Smooth muscle cell of trachea (primary cell): ENCODE measurements at places on chromosomes 5 and 9. TPM values are rescaled to one million over a fixed set of nuclear protein-coding genes. Genes with fewer than 3 reads are reported as not detected.

Gene PLAA
- total RNA-seq, result 37.7 and 45.7 TPM in 2 replicates

Gene MEGF10
- under 0.01 TPM in 1 of 2 replicates, not detected in the other for total RNA-seq

Gene SLCO6A1
- not detected in 2 replicates for total RNA-seq

Gene TXN
- 280 and 530 TPM in 2 replicates for total RNA-seq

Gene TSLP
- 5.7 and 6.5 TPM in 2 replicates for total RNA-seq

Gene PCDHA5
- total RNA-seq, result under 0.01 TPM in 1 of 2 replicates, not detected in the other

Gene SPINK4
- total RNA-seq, result not detected in 2 replicates

Gene APBA1
- 14.7 and 21.0 TPM in 2 replicates for total RNA-seq

Gene CARTPT
- not detected in 2 replicates for total RNA-seq

Gene OGN
- total RNA-seq, result 17.5 and 19.6 TPM in 2 replicates
